ENCODE measurements at places on chromosomes 2 and 18. TPM values are rescaled to one million over a fixed set of nuclear protein-coding genes. Genes with fewer than 3 reads are reported as not detected.
A peak's percentile ranks its signal among the peaks of the same experiment; 100 is the strongest.

XDH gene
- polyA plus RNA-seq, result 9.0 TPM

DNA sequence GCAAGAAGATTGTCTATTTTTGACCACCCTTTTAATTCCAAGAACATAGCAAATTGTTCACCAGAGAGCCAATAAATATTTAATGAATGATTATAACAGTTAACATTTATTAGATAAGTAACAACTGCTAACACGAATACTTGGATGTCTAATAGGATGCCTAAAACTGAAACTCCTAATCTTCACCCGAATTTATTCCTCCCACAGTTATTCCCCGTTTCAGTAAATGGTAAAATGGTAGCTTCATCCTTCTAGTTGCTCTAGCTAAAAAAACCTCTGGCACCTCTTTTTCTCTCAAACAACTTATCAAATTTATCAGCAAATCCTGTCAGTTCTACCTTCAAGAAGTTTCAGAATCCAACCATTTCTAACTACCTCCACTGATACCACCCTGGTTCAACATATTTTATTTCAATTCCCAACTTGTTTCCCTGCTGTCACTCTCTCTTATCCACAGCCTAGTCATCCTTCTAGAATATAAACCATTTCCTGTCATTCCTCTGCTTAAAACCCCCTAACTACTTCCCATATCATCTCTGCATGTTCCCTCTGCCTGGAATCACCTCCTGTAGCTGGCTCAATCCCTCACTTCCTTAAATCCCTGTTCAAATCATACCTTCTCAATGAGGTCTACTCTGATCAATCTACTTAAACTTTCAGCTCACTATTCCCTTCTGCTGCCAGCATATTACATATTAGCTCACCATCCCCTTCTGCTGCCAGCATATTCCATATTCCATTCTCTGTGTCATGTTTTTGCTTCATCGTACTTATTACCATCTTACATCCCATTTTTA lies 93.8 kb downstream of the ROCK2 start:
- H3K36me3 ChIP-seq, result no peaks in the 10 kb centered on the region
- peaks cover 11% of the 10 kb centered on the region for H3K4me1 ChIP-seq
- no peak overlapping the region for H3K4me3 ChIP-seq

ELOA2 gene
- polyA plus RNA-seq, result not detected

DNA sequence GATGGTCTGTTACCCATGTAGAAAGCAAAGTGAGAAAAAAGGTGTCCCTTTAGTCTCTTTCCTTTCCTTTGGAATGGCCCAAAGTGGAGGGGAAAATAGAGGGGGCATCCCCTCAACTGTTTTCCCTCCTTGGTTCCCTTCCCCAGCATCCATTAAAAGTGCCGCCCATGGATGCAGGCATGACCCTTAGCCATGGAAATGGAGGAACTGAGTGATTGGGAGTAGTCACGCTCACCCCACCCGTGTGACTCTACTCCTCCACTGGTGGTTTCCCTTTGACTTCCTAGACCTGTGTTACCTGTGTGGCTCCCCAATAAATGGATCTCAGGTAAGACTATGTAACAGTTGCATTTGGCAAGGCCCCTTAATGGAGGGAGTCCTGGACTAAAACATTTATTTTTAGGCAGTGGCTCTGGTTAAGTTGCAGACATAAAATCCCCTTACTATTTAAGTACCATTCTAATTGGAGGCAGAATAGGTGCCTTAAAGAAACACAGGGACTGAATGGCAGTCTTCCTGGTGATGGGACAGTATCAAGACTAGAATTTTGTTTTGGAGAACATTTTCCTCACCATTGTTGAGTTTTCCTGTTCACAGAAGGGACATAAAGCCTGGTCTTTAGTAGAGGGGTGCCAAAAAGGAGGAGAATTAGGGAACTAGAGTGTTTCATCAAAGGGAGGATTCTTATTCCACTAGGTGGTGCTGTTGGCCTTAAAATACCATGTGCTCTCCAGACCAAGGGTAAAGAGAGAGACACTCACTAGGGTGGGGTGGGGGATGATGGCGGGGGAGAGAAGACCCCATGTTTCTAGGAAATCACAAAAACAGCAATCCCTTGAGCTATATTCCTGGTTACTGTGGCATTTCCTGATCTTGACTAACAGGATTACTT lies 25.7 kb upstream of the PLA2R1 start:
- no peak overlapping the region for H3K27ac ChIP-seq
- H3K36me3 ChIP-seq, result no peaks in the 10 kb centered on the region
- H3K27me3 ChIP-seq, result no peaks in the 10 kb centered on the region
- no peak for DNase-seq
- H3K4me1 ChIP-seq, result no peaks in the 10 kb centered on the region
- no peak overlapping the region for H3K4me3 ChIP-seq

GRCh38 chr2:98583276-98583675 lies 25.0 kb downstream of the COA5 start:
- no peak overlapping the region for H3K27ac ChIP-seq
- DNase-seq, result no peak
- no peaks in the 10 kb centered on the region for H3K27me3 ChIP-seq
- H3K4me3 ChIP-seq, result no peak overlapping the region

GRCh38 chr18:61334951-61335683 lies 1.9 kb downstream of the CDH20 start:
- no peak for DNase-seq
- H3K36me3 ChIP-seq, result no peaks in the 10 kb centered on the region
- no peak overlapping the region for H3K4me3 ChIP-seq
- peaks cover 10% of the 10 kb centered on the region for H3K27me3 ChIP-seq
- peaks cover 14% of the 10 kb centered on the region for H3K4me1 ChIP-seq

DNA sequence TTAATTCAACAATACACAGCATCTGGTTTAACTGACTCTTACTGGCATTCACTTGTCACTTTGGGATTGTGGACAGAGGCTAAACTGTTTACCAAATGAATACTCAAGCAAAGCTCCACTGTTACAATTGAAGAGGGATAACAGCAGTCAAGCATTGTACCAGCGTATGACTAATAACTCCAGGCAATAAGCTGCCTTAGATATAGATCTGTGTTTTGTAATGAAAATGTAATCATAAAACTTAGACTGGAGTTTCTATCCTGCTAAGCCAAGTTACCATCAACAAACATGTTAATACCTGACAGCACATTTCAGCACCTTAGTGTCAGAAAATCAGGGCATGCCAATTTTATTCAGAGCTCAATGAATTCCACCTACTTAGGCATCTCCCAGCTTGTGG lies 889.5 kb downstream of the EPHA4 start:
- no peak overlapping the region for H3K27ac ChIP-seq
- no peak overlapping the region for H3K4me3 ChIP-seq
- no peaks in the 10 kb centered on the region for H3K36me3 ChIP-seq
- no peaks in the 10 kb centered on the region for H3K4me1 ChIP-seq
- H3K27me3 ChIP-seq, result no peaks in the 10 kb centered on the region

ZNF804A gene
- polyA plus RNA-seq, result 0.31 TPM

CMPK2 gene
- polyA plus RNA-seq, result 26.1 TPM

- DNase-seq, result no peak
- H3K27ac ChIP-seq, result no peak overlapping the region
- H3K36me3 ChIP-seq, result no peaks in the 10 kb centered on the region
- no peaks in the 10 kb centered on the region for H3K27me3 ChIP-seq
These were observed 282.4 kb upstream of the RAB12 start for GRCh38 chr18:8326763-8327394.

MC2R gene
- not detected for polyA plus RNA-seq

DNA sequence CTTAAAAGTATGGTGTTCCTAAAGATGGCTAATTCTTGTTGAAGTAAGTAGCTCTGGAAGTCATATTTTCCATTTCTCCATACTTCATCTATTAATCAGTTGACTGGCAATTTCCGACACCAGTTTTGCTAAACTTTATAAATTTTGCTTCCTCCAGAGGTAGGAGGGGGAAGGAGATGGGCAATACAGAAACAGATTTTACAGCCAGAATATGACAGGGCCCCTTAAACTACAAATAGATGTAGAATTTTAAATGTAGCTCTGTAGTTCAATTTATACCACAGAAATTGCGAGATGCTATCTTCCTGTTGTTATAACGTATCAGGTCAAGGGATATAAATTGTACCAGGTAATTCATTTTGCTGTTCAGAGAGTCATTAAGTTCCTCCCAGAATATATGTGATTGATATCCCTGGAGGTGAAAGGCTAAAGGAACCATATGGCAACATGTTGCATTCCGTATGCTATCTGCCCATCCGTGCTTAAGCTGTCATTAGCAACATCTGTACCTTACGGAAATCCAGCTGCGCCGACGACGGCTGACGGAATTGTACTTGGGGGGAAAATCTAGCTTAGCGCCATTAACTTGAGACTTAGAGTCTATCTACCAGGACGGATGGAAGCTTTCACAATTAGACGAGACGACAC lies 8.4 kb upstream of the NR4A2 start:
- no peaks in the 10 kb centered on the region for H3K4me1 ChIP-seq
- no peaks in the 10 kb centered on the region for H3K36me3 ChIP-seq
- peak overlapping the region; percentile 100 for H3K27ac ChIP-seq
- H3K4me3 ChIP-seq, result peak overlapping the region; percentile 93
- no peaks in the 10 kb centered on the region for H3K27me3 ChIP-seq

PDE1A gene
- 0.69 TPM for polyA plus RNA-seq

DNA sequence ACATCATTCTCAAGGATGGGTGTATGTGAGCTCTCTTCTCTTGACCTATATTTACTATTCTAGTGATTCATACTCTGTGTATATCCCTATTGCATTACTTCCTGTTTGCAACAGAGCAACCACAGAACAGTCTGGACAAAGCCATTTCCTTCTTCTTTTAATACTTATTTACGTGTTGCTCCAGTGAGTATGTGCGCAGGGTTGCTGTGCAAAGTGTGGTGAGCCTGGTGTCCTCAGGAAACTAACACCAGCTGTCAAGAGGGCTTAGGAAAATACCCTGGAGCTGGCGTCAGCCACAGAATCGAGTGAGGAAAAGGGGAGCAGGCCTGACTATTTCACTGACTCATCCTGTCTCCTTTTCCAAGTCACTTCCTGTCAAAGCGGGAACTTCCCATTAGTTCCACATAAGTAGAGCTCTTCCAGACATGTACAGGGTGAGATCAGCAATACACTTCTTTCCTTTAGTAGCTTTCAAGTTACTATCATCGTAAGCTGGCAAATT lies 214.1 kb upstream of the COPS8 start:
- peak; percentile 86 for DNase-seq
- H3K27me3 ChIP-seq, result no peaks in the 10 kb centered on the region
- H3K36me3 ChIP-seq, result no peaks in the 10 kb centered on the region
- no peak overlapping the region for H3K4me3 ChIP-seq
- peak overlapping the region; percentile 26 for H3K27ac ChIP-seq

DNA sequence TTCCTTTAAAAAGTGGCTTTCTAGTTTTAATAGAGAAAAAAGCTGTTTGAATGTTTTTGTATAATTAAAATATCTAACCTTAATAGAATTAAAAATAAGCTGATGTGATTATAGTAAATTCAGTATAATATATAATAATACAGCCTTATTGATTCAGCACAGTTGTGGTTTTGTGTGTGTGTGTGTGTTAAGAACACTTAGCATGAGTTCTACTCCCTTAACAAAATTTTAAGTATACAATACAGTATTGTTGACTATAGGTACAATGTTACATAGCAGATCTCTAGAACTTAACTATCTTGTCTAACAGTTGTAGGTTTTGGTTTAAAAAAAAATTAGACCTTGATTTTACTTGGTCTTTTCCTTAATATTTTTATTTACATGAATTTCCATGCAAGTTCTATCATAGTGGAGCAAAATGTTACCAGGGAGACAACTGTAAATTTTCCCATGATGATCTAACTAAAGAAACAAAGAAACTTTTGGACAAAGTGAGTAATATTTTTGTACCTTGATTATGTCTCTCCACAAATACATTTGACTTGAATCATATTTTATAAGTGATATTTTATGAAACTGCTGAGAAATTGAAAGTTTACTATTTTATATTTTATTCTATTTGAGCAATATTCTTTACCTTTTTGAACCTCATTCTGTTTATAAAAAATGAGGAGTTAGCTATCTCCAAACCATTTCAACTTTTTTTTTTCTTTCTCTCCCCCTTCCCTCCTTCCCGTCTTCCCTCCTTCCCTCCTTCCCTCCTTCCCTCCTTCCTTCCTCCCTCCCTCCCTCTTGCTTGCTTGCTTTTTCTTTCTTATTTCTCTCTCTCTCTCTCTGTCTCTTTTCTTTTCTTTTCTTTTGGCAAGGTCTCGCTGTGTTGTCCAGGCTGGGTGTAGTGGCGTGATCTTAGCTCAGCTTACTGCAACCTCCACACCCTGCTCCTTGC lies 46.3 kb downstream of the ZC3H6 start:
- peaks cover 4% of the 10 kb centered on the region for H3K36me3 ChIP-seq
- no peak for DNase-seq

DNA sequence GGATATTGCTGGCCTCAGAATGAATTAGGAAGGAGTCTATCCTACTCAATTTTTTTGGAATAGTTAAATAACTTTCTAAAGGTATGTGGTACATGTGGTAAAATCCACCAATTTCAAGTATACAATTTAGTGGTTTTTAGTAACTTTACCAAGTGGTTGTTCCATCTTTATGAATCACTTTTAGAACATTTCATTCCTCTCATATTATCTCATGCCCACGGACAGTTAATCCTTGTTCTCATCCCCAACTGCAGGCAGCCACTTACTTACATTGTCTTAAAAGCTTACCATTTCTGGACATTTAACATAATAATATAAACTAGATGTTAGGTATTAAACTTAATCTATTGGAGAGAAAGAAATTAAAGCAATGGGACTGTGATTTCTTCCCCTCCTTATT lies 146.3 kb upstream of the ZC3H15 start:
- no peak overlapping the region for H3K27ac ChIP-seq
- H3K4me1 ChIP-seq, result no peaks in the 10 kb centered on the region
- H3K27me3 ChIP-seq, result no peaks in the 10 kb centered on the region
- DNase-seq, result no peak

DNA sequence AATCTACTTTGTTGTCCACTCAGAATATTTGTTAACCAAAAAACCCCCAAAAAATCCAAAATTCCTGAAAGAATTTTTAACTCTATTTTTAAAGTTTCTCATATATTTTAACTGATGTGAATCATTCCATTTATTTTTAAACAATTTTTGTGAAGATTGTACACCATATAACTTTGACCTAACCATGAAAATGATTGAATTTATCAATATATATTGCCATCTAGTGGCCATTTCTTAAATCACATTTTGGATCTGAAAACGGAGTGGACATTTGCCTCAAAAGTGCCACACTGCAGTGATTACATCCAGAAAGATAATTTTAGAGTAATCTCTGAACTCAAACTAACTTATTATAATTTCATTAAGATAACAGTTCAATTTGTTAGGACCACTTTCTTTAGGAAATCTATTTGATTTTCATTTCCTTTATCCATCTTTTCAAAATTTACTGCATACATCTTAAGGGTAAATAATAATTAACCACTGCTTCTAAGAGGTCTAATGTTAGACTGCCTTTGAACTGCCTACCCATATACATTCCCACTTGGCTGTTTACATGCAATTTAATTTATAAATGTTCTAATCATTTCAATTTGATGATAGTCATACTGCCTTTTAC lies 71.1 kb downstream of the DSC3 start:
- H3K27ac ChIP-seq, result no peak overlapping the region
- H3K27me3 ChIP-seq, result no peaks in the 10 kb centered on the region
- H3K4me1 ChIP-seq, result no peaks in the 10 kb centered on the region
- DNase-seq, result no peak

- no peaks in the 10 kb centered on the region for H3K27me3 ChIP-seq
These were observed 68.3 kb downstream of the ATL2 start for GRCh38 chr2:38308821-38309220.

- no peak for DNase-seq
- H3K27me3 ChIP-seq, result no peaks in the 10 kb centered on the region
- H3K27ac ChIP-seq, result peak overlapping the region; percentile 56
- no peak overlapping the region for H3K4me3 ChIP-seq
- no peaks in the 10 kb centered on the region for H3K4me1 ChIP-seq
These were observed 12.1 kb downstream of the HK2 start for GRCh38 chr2:74845991-74846390.

- H3K4me1 ChIP-seq, result no peaks in the 10 kb centered on the region
- DNase-seq, result no peak
- no peaks in the 10 kb centered on the region for H3K36me3 ChIP-seq
- H3K27ac ChIP-seq, result no peak overlapping the region
These were observed 34.4 kb downstream of the EHD3 start for GRCh38 chr2:31268344-31268743.
